ENCODE measurements at places on chromosomes 1 and 21.
A peak's percentile ranks its signal among the peaks of the same experiment; 100 is the strongest.

DNA sequence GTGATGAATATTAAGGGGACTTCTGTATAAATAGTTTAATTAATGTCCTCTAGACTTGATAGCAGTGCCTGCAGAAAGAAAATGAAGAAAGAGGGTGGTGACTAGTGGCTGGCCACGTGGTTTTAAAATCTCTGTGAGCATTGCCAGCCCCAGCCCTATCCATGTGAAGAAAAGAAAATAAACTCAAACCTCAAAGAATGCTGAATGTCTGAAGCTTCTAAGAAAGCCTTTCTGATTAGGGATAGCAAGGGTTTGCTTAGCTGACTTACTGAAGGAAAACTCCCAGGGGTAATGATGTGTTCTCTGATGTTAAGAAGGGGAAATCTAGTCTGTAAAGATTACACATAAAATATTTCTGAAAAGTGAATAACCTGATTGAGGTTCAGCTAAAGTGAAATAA lies 31.8 kb downstream of the ADGRL2 start:
- H3K27ac ChIP-seq, result no peak overlapping the region
- no peaks in the 10 kb centered on the region for H3K27me3 ChIP-seq
- no peak for DNase-seq
- no peaks in the 10 kb centered on the region for H3K36me3 ChIP-seq
- H3K4me3 ChIP-seq, result no peak overlapping the region

DNA sequence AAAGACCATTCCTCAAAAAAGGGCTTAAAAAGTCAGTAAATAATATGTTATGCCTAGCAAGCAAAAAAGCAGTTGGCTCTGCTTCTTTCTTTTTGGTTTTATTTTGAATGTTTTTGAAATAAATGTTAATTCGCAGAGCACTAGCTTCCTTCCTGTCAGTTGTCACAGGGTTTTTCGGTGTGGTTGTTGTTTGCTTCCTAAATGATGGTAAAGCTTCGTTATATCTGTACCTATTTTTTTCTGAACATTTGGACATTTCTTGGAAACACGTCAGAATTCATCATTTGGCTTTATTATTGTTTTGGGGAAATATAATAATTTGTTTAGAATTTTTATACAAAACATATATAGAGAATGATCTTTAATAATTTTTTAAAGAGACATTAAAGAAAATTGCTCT lies 351.9 kb upstream of the SGIP1 start:
- peaks cover 9% of the 10 kb centered on the region for H3K36me3 ChIP-seq
- peak overlapping the region; percentile 40 for H3K27ac ChIP-seq
- peak overlapping the region; percentile 24 for H3K4me3 ChIP-seq
- no peak for DNase-seq
- peaks cover 55% of the 10 kb centered on the region for H3K4me1 ChIP-seq

GRCh38 chr1:12029720-12030339 lies 10.5 kb downstream of the MIIP start:
- no peaks in the 10 kb centered on the region for H3K27me3 ChIP-seq
- no peak overlapping the region for H3K27ac ChIP-seq
- H3K4me1 ChIP-seq, result peaks cover 13% of the 10 kb centered on the region
- DNase-seq, result no peak

DNA sequence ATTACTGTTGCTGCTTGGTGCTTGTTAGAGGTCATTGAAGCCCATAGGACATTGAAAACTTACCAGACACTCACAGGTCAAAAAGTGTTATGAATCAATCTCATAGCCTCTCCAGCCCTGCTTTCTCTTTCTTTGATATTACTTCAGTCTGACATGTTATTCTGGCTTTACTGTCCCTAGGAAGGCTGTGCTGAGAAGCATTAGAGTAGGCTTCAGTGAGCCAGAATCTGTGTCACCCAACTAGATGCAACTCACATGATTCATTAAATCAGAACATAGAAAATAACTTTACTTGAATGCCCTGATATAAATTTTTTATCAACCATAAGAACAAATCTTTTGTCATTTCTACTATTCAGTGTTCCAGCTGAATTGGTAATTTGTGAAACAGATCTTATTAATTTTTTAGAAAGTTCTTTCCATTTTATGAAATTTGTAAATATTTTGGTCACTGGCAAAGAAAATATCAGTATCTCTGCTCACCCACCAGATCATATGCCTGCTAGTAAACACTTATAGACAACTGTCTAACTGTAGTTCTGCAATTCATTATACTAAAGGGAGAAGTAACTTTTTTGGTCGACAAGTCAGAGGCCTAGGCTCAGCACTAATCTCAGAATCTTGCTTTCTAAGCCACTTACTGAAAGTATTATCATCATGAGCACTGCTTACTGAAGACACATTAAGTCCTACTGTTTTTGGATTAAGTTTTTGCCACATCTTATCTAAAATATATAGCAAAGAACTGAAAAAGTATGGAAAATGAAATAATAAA lies 48.2 kb downstream of the RPAP2 start:
- H3K4me3 ChIP-seq, result no peak overlapping the region
- H3K27ac ChIP-seq, result no peak overlapping the region
- peaks cover 12% of the 10 kb centered on the region for H3K4me1 ChIP-seq
- H3K36me3 ChIP-seq, result peaks cover 37% of the 10 kb centered on the region
- no peak for DNase-seq

- no peak overlapping the region for H3K27ac ChIP-seq
- no peak for DNase-seq
- H3K36me3 ChIP-seq, result no peaks in the 10 kb centered on the region
- H3K4me3 ChIP-seq, result no peak overlapping the region
- H3K4me1 ChIP-seq, result no peaks in the 10 kb centered on the region
Measured at GRCh38 chr1:241688940-241689368, 36.9 kb downstream of the WDR64 start.

- H3K27ac ChIP-seq, result no peak overlapping the region
- H3K4me3 ChIP-seq, result no peak overlapping the region
- no peak for DNase-seq
- H3K4me1 ChIP-seq, result no peaks in the 10 kb centered on the region
Measured at GRCh38 chr1:212514056-212514614, 81.4 kb downstream of the NENF start.

- no peak for DNase-seq
- no peaks in the 10 kb centered on the region for H3K4me1 ChIP-seq
- no peak overlapping the region for H3K4me3 ChIP-seq
- H3K27ac ChIP-seq, result no peak overlapping the region
- H3K36me3 ChIP-seq, result no peaks in the 10 kb centered on the region
Measured at GRCh38 chr1:225965231-225965630, 24.2 kb upstream of the LEFTY2 start.

GRCh38 chr1:94654031-94654430 lies 112.5 kb upstream of the F3 start:
- no peaks in the 10 kb centered on the region for H3K27me3 ChIP-seq
- no peak for DNase-seq
- no peak overlapping the region for H3K4me3 ChIP-seq
- no peaks in the 10 kb centered on the region for H3K36me3 ChIP-seq

DNA sequence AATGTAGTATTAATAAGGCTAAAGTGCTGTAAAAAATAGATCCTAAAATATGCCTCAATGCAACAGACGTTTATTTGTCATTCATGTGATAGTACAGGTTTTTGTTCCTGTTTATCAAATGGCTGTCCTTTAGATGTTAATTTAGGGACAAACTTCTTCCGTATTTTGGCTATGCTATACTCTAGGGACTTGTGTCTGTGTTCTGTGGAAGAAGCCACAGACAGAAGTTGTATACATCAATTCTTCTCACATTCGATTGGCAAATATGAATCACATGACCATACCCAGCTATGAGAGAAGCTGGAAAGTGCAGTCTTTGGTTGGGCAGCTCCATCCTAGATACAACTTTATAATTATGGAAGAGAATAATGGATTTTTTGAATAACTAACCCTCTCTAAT lies 232.7 kb upstream of the SNX7 start:
- H3K4me3 ChIP-seq, result no peak overlapping the region
- peaks cover 4% of the 10 kb centered on the region for H3K27me3 ChIP-seq
- H3K36me3 ChIP-seq, result no peaks in the 10 kb centered on the region
- DNase-seq, result no peak
- H3K27ac ChIP-seq, result no peak overlapping the region
- H3K4me1 ChIP-seq, result no peaks in the 10 kb centered on the region

- no peak for DNase-seq
- H3K27ac ChIP-seq, result no peak overlapping the region
- no peaks in the 10 kb centered on the region for H3K36me3 ChIP-seq
- H3K4me3 ChIP-seq, result no peak overlapping the region
- H3K4me1 ChIP-seq, result no peaks in the 10 kb centered on the region
Measured at GRCh38 chr1:47147047-47147785, 10.0 kb downstream of the CYP4A22 start.

DNA sequence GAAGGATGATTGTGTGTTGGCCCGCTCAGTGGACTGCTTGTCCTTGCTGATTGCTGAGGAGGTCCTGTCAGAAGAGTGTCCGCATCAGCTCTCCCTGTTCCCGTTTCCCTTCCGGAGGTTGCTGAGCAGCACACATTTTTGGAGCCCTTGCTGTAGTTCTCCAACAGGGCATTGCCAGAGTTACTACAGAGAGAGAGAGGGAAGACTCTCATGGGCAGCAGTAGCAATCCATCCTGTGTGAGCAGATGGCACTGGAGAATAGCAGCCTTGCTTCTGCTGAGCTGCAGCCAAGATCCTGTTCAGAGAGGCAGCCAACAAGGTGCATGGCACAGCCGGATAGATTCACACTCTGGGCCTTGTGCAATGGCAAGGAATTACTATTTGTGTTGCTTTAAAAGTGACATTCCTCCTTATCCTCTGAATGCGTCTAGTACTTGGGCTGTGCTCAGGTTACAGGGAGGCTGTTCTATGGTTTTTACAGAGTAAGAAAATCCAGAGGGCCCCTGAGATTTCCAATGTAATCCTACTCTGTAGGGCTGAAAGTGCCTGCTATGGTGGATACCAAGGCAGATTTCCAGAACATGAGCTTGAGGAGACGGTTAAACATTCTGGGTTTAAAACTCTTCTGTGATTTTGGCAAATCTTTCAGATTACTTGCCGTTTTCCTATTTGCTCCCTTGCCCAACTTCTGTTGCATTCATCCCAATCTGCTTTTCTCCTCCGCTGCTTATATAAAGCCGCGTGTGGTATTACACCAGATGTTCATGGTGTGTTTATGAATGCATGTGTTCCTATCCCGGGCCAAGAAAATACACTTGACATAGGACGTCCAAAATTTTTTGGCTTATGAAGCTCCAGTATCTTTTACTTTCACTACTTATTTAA lies 27.4 kb downstream of the AK4 start:
- H3K27ac ChIP-seq, result no peak overlapping the region
- peaks cover 26% of the 10 kb centered on the region for H3K4me1 ChIP-seq
- no peak for DNase-seq
- no peaks in the 10 kb centered on the region for H3K27me3 ChIP-seq

DNA sequence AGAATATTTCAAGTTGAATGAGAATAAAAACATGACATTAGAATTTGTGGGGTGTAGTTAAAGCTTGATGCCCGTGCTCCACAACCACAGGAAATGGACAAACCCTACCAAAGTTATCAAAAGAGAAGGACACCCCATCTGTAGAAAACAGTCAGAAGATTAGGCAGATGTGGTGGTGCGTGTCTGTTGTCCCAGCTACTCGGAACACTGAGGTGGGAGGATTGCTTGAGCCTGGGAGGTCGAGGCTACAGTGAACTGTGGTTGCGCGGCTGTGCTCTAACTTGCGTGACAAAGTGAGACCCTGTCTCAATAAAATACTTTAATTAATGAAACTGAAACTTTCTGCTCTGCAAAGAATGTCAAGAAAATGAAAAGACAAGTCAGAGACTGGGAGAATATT lies 1.5 kb upstream of the SPATC1L start:
- H3K4me3 ChIP-seq, result no peak overlapping the region
- no peaks in the 10 kb centered on the region for H3K4me1 ChIP-seq

DNA sequence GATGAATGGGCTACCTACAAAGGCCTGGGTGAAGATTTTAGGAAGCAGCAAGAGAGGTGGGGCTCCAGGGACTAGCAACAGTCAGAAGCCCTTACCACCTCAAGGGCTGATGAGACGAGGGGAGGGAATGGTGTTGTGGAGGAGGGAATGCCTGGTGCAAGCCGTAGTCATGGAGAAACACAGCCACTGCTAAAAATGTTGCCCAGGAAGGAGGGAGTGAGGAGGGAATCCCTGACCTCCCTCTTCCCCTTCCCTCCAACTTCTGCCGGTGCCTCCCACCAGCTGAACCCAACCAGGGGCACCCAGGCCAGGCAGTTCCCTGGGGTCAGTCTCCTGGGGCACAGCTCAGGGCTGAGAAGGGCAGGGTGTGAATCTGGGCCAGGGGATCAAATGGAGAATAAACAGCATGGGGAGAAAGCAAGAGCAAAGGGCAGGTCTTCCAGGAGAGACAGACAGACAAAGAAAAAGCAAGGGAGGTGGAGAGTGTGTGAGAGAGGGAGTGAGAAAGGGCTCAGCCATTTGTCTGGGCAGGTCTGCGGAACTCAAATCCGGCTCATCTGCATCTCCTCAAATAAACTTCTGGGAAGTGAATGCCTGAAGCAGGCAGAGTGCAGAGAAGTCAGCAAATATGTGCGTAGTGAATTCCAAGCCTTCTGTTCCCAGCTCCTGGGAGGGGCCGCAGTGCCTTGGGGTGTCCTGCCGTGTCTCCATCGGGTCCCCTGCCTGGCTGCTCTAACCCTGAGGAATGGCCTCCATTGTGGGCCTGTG lies 27.1 kb upstream of the POU3F1 start:
- no peaks in the 10 kb centered on the region for H3K36me3 ChIP-seq
- H3K27me3 ChIP-seq, result peaks cover 17% of the 10 kb centered on the region
- no peak for DNase-seq
- H3K4me3 ChIP-seq, result no peak overlapping the region
- no peak overlapping the region for H3K27ac ChIP-seq
- no peaks in the 10 kb centered on the region for H3K4me1 ChIP-seq

DNA sequence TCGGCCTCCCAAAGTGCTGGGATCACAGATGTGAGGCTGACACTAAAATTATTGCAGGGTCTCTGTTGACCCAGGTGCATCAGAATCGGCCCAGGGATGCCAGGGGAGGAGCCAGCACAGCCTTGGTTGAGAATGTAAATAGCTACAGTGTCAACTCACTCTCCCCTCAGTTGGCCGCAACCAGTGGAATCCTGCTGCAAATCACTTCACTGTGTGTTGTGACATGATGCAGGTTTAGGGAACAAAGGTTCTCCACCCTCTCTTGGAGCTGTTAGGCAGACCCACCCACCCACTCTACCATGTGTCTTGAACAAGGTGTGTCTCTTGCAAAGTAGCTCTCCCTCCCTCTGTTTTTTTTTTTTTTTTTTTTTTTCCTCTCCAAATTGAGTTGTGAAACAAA lies 60.5 kb upstream of the SOD1 start:
- H3K27ac ChIP-seq, result no peak overlapping the region
- no peaks in the 10 kb centered on the region for H3K4me1 ChIP-seq
- peaks cover 14% of the 10 kb centered on the region for H3K27me3 ChIP-seq
- DNase-seq, result no peak
- no peak overlapping the region for H3K4me3 ChIP-seq

DNA sequence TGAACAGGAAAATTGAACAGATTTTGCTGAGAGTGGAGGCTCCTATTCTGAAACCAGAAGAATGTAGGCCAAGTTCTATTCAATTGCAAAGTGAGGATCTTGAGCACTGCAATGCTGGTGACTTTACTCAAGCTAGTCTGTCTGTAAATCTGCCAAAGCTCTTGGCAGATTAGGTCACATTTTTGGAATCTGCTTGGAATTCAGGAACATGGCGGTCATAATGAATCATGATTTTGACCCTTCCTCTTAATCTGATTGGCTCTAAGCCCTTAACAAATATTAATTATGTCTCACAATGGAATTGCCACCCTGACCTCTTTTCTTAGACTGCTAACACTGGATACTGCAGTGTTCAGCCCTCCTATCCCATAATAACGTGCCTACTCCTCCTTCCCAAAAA lies 7.2 kb upstream of the GNG12 start:
- no peak for DNase-seq
- no peaks in the 10 kb centered on the region for H3K4me1 ChIP-seq
- no peak overlapping the region for H3K27ac ChIP-seq
- H3K4me3 ChIP-seq, result no peak overlapping the region
- H3K36me3 ChIP-seq, result no peaks in the 10 kb centered on the region
- H3K27me3 ChIP-seq, result peaks cover 53% of the 10 kb centered on the region

Data from activated T-helper 1 cell treated with anti-CD3 and anti-CD28 coated beads, Interleukin-12 subunit alpha, Interleukin-12 subunit beta, Interleukin-2, Interleukin-4 antibody, amounts not matched to agents 30 ng/mL and 10 ng/mL and 1 ng/mL, durations not matched to agents 14 hours and 24 hours and 36 hours (primary cell).